Ovary (tissue), 10 donors: ENCODE measurements at places on chromosomes 2 and 18. TPM values are rescaled to one million over a fixed set of nuclear protein-coding genes. Genes with fewer than 3 reads are reported as not detected.

SERPINB4 gene
- total RNA-seq: not detected

SERPINB7 gene
- not detected for total RNA-seq

PROKR1 gene
- not detected for total RNA-seq

RNF152 gene
- total RNA-seq: 7.0 TPM

FOXD4L1 gene
- 0.12 TPM for total RNA-seq

AQP12B gene
- total RNA-seq: not detected

B3GNT7 gene
- total RNA-seq: 13.1 TPM

LYPD6 gene
- 2.1 TPM for total RNA-seq
